ENCODE measurements at places on chromosomes 4 and X.

DNA sequence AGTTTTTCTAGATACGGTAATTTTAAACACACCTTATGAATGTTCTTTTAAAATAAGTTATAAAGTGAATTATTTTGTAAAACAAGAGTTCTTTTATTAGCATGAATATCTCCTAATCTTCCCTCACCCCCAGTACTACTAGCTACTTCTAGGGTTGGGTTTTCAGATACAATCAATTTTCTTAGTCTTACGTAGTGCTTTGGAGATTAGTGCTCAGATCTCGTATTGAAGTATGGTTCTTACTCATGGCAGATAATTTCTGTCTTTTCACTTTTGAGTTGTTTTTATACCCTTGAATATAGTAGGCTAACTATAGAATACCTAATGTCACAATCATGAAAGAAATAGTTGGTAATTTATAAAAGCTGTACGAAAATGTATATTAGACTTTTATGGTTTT lies 43.2 kb downstream of the CDKL5 start:
- DNase-seq, result no peak

DNA sequence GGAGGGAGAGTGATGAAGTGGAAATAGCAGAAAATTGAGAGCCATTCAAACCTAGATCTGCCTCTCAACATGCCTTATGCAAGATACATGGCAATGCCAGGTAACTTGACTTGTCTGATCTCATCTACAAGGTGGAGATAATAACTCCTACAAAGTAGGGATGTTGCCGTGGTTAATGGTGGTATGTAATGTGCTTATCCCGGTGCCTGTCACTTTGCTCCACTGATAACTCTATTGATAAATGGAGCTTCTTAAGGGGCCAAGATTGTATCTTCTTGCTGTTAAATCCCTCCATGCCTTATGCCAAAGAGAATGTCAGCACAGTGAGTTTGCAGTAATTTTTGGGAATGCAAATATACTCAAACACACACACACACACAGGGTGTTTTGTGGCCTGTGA lies 355.8 kb downstream of the MAPK10 start:
- DNase-seq, result no peak

DNA sequence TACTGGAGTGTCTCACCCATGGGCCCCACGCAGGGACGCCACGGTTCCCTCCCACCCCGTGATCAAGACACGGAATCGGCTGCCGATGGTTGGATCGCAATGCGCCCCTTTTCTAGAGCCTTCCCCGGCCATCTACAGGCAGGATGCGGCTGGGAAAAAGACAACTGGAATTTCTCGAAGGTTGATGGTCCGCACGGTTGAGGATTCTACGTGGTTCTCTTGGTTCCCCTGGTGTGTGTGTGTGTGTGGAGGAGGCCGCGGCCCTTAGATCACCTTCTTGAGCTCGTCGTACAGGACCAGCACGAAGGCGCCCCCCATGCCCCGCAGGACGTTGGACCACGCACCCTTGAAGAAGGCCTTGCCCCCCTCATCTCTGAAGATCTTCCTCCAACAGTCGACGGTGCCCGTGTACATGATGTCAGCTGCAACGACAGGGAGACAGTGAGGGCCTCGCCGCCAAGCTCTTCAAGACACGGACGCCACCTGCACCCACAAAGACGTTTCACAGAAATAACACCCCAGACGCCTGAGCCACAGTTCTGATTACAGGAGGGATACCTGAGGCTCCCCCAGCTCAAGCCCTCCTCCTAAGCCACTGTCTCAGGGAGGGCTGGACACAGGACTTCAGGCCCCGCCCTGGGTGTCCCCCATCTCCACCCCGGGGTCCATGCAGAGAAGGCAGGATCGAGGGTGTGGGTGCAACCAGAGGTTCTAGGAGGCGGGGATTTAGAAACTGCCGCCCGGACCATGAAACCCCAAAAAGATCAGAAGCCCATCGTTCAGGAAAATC lies 5.4 kb downstream of the SLC25A6 start:
- DNase-seq, result no peak

DNA sequence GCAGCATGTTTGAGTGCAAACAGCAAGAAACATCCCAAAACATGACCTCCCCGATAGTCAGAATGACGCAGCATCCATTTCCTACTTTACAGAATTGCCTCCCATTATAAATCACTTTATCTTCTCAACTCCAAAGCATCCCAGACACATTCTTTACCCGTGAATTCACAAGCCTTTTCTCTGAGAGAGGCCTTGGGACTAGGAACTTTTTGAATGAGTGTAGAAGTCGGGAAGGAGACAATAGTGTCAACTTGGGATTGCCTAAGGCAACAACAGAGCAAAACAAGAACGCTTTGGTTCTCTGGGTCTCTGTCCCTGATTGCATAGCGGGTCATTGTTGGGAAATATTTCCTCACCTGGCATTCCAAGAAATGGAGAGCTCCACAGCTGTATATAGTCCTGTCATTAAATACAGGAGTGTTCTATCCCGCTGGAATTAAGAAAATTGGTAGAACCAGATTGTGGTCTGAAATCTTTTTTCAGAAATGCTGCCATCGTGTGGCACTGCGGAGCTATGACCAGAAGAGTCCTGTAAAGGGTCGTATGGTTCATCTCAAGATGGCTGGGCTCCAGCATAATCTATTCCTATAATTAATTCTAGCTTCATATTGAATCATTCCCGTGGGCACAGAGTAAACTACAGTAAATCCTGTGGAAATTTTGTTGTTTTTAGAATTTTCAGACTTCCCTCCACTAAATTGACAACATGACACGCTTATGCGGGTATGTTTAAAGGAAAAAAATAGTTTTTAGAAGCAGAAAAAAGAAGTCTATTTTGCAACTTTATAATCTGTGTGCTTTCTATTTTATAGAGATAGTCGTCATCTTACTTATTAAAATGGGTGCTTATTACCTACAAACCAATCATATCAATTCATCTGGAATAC lies 2.0 kb upstream of the SPP1 start:
- DNase-seq, result no peak

GRCh38 chrX:153561337-153561736 lies 37.6 kb downstream of the CCNQ start:
- DNase-seq, result no peak

- no peak for DNase-seq
Observed at GRCh38 chrX:101416691-101417090, 8.7 kb downstream of the HNRNPH2 start.

DNA sequence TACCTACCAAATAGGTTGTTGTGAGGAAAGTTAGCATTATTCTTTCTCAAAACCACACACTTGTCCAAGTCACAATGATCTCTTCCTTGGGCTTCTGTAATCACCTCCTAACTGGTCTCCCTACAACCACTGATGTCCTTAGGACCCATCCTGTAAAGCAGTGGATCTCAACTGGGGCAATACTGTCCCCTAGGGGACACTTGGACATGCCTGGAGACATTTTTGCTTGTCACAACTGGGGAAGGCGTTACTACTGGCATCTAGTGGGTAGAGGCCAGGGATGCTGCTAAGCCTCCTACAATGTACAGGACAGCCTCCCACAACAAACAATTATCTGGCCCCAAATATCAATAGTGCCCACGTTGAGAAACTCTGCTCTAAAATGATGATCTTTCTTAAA lies 118.7 kb upstream of the AP1S2 start:
- no peak for DNase-seq

DNA sequence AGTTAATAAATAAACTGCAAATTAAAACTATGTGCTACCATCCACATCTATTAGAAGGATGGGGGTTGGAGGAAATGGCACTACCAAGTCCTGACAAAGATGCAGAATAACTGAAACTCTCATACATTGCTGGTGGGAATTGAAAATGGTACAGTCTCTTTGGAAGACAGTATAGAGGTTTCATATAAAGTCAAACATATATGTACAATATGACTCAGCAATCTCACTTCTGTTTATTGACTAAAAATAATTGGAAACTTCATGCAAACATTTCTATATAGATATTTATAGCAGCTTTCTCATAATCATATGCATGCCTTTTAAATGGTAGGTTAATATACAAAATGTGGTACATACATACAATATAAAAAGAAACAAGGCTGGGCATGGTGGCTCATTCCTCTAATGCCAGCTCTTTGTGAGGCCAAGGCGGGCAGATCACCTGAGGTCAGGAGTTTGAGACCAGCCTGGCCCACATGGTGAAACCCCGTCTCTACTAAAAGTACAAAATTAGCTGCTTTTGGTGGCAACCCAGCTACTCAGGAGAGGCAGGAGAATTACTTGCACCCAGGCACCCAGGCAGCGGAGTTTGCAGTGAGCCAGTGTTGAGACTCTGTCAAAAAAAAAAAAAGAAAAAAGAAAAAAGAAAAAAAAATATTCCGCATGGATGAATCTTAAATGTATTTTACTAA lies 225.0 kb upstream of the CXXC4 start:
- DNase-seq, result no peak

DNA sequence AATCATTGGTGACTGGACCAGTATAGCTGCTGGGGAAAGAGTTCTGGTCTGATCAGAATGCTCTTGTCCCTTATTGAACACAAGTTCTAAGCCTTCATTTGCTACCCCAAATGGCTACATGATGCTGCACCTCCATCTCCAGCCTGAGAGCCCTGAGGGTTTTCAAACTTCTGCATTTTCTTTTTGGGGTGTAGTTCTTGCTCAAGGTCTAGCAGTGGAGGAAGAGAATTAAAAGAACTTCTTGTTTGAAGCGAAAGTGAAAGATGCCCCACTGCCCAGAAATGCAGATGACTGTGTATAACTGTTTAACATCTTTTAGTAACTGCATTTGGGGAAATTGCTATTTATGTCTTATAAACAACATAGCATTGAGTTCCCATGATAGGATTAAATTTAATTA lies 38.5 kb downstream of the LAMTOR3 start:
- DNase-seq, result no peak
